ENCODE measurements at places on chromosomes 1 and 21.

DNA sequence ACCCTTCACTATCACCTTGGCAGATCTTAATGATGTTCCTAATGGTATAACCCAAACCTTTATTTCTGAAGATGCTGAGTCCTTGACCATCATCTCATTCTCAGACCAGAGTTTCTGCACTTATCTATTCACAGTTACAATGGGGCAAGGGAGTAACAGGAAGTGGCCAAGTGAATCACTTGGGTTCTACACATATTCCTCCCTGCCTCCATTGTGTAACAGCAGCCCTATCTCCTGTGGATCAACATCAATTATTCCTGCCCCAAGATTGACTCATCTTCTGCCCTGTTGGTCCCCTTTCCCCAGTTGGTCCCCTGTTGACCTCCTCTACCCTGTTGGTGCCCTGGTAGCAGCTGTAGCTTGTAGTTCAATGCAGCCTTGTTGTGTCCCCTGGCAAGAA, 10.3 kb upstream of the S100A7 start:
- peak; percentile 61 for DNase-seq

- no peak for DNase-seq
Measured at GRCh38 chr1:61782771-61783170, 40.5 kb downstream of the PATJ start.

GRCh38 chr1:36324353-36324703, 883 bp upstream of the EVA1B start:
- DNase-seq: no peak

DNA sequence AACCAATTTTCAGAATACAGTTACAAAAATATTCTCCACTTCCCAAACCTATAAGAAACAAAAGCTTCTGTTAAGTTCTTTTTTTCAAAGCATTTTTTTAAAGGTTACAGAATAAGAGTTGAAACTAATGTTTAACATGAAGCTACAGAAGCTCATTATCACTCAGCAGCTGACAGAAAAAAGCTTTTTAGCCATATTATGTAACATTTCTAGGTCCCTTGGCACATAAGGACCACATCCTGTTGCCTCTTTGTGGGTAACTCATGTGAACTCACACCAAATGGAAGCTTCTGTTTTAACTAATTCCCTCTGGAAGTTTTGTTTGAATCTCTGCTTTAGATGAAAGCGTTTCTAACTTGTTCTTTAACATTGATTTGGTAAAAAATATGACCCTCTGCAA, 242.5 kb upstream of the TMPRSS15 start:
- no peak for DNase-seq

DNA sequence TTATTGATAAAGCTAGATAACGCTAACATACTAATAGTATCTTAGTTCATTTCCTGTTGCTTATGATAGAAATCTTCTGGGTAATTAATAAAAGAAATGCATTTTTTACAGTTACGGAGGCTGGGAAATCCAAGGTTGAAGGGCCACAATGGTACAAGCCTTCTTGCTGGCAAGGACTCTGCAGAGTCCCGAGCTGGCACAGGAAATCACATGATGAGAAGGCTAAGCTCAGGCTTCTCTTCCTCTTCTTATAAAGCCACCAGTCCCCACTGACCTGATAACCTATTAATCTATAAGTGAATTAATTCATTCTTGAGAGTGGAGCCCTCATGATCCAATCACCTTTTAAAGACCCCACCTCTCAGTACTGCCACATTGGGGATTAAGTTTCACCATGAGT, 82.6 kb downstream of the GPR161 start:
- no peak for DNase-seq

GRCh38 chr1:1892079-1892762, 1.3 kb upstream of the GNB1 start:
- DNase-seq: no peak

- DNase-seq: peak; percentile 73
Measured at GRCh38 chr1:192654591-192655251, 18.8 kb downstream of the RGS13 start.

GRCh38 chr21:42459082-42459460, 37.0 kb downstream of the RSPH1 start:
- DNase-seq: no peak

DNA sequence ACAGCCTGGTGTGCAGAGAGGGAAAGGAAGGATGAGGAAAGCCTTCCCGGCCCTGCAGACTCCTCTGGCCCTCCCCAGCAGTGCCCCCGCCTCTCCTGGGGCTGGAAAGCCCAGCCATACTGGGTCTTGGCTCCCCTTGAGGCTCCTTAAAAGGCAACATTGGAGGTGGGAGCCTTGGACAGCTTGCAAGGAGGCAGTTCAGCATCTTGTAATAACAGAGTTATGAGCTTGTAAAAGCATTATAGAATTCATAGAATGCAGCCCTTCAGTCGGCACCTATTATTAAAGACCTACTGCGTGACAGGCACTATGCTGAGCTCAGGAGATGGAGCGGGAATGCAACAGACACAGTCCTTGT, 4.2 kb downstream of the TINAGL1 start:
- DNase-seq: no peak

DNA sequence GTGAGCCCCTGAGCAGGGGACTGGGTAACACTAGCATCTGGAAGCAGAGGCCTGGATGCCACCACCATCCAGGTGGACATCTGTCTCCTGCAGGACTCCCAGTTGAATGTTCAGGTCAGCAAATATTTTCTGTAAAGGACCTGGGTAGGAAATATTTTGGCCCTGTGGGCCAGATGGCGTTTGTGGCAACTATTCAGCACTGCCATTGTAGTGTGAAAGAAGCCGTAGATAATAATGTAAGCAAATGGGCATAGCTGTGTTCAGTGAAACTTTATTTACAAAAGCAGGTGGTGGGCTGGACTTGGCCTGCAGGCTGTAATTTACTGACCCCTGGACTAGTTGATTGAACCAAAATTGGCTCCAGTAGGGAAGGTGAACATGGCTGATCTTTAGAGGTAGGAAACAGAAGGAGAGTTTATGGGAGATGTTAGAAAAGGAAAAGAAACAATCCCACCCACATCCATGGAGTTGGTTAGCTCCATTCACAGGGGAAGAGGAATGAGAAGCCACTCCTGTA, 20.0 kb upstream of the CD101 start:
- DNase-seq: no peak

- DNase-seq: peak; percentile 99
Measured at GRCh38 chr21:42040411-42041180, 30.4 kb upstream of the ZBTB21 start.

GRCh38 chr1:56200442-56200841, 378.9 kb downstream of the PLPP3 start:
- no peak for DNase-seq

DNA sequence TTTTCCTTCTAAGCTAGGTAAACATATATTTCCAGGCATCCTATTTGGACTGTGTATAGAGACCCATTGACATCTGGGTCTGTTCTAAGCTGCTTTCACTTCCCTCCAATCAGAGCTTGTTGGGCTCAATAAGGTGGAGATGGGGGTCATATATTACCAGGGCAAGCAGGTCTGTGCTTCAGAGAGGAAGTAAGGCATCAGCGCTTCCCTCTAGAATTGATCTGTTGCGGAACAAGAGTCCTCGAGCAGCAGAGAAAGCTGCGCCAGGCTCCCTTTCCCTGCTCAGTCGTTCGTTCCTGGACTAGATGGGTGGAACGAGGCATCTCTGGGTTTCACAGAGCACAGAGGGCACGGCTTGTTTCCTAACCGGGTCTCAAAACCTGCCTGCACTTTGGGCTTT, 63.5 kb downstream of the DISC1 start:
- DNase-seq: no peak

GRCh38 chr1:113392541-113393128, 2.3 kb downstream of the MAGI3 start:
- no peak for DNase-seq

DNA sequence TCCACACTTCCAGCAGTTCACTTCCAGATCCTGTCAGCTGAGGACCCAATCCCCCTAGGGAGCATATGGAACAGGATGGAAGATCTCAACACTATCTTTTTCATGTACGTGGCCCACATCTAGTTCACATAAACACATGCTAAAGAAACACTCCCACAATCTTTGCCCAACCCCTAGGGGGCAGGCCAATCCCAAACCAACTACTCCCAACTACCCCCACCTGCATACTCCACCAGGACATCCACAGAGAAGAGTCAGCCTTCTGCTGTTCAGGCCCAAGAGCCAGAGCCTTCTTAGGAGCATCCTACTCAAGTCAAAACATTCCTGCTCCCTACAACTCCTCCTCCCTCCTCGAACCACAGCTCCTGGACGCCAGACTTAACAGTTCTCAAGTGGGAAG, 5.6 kb upstream of the SLC5A9 start:
- DNase-seq: no peak

DNA sequence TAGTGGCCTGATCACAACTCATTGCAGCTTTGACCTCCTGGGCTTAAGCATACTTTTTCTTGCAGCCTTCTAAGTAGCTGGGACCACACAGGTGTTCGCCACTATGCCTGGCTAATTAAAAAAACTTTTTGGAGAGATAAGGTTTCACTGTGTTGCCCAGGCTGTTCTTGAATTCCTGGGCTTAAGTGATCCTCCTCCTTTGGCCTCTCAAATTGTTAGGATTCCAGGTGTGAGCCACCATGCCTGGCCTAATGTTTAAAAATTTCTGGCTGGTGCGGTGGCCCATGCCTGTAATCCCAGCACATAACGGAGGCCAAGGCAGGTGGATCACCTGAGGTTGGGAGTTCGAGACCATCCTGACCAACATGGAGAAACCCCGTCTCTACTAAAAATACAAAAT, 24.4 kb downstream of the YTHDF2 start:
- DNase-seq: no peak

GRCh38 chr1:111484391-111485026, 10.7 kb downstream of the C1orf162 start:
- no peak for DNase-seq

DNA sequence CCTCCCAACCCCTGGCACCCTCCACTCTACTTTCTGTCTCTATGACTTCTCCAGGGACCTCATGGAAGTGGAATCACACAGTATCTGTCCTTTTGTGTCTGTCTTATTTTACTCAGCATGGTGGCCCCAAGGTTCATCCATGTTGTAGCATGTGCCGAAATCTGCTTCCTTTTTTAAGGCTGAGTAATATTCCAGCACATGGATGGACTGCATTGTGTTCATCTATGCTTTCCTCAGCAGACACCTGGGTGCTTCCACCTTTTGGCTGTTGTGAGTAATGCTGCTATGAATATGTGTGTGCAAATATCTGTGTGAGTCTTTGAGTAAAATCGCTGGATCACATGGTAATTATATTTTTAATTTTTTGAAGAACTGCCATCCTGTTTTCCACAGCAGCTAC, 1.6 kb upstream of the PFKL start:
- DNase-seq: no peak

DNA sequence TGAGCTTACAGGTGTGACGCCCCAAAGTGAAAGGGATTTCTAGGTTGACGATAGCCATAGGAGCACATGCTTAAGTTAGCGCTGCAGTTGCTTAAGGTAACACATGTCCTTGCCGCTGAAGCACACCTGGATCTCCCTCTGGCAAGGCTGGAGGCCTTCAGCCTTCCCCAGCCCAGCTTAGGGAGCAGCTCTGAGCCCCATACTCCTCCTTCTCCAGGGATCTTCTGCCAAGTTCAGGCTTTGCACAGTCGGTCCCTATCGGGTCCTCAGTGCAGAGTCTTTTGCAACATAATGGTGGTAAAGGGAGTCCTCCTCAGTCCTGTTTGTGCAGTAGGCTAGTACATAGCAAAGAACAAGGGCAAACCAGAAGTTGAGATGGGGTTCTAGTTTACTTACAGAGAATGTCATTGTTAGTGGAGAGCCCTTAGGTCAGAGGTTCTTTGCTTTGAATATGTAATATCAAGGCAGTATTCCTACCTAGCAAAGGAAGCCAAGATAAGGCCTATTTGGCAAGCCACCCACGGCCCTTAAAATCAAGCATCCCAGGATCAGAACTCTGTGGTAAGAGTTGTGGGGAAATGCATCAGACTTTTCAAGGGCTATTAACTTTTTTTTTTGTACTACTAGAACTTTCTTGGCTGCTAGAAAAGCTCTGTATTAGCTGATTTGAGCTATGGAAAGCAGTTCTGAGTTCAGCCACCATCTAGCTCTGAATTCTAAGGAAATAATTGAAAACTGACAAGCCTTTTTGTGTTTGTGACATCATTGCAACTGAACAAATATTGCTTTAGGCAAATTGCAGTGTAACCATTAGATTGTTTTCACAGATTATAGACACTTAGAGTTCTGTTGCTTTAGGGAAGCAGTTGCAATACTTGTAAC, 1.4 kb downstream of the EVA1C start:
- no peak for DNase-seq

DNA sequence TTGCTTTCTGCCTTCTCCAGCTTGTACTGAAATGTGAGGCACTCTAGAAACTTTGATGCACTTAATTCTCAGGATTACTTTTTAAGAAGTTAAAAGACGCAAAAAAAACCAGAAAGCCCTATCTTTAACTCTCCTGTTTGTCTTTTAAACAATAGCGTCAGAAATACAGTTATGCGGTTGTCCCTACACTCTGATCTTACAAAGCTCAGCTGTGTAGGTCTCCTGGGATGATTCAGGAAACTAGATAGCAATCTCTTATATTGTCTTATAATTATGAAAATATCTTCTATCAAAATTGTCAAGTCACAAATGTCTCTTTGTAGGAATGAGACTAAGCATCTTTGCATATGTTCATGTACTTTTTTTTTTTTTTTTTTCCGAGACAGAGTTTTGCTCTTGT, 26.9 kb upstream of the RCAN3 start:
- DNase-seq: no peak

GRCh38 chr21:44529011-44529421, 11.0 kb downstream of the KRTAP10-1 start:
- DNase-seq: no peak

DNA sequence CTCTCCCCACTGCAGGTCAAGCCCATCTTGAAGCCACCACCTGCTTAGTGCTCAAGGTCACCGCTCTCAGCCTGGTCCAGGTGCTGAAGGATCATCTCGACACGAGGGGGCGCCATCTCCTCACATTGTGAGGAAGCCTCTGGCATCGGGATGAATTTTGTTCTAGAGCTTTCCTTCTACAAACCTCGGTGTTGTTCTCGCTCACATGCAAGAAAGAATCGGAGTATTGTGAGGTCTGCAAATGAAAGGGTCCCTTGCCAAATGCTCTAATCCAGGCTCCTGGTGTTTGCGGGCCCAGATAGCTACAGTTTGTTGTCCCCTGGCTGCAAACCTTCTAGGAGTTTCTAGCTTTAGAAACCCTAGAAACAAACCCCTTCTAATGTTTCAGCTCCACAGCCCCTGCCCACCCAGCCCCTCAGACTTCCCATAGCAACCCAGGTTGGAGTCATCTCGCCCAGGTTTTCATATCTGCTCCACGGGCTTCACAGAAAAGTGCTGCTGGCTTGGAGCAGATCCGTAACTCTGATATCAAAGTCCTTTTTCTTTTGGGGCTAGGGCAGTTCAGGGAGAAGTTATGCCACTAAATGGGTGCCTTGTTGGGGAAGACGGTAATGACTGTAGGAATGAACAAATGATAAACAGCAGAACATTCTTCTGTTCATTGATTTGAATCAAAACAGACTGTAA, 8.6 kb upstream of the ATP5PO start:
- DNase-seq: peak; percentile 85
